ENCODE measurements at places on chromosomes 1 and 21. TPM values are rescaled to one million over a fixed set of nuclear protein-coding genes. Genes with fewer than 3 reads are reported as not detected.

CELA3B gene
- total RNA-seq = not detected

LRRC41 gene
- 32.1 TPM for total RNA-seq

CLCA4 gene
- total RNA-seq = not detected

ARHGEF19 gene
- total RNA-seq = 7.4 TPM

DIO1 gene
- total RNA-seq = not detected

CXADR gene
- 0.29 TPM for total RNA-seq

GRCh38 chr1:46242918-46243317 is 4.6 kb upstream of the RAD54L start:
- peaks cover 1% of the 10 kb centered on the region for H3K36me3 ChIP-seq
- peaks cover 10% of the 10 kb centered on the region for H3K4me1 ChIP-seq
- no peak for DNase-seq
- no peaks in the 10 kb centered on the region for H3K27me3 ChIP-seq

DNA sequence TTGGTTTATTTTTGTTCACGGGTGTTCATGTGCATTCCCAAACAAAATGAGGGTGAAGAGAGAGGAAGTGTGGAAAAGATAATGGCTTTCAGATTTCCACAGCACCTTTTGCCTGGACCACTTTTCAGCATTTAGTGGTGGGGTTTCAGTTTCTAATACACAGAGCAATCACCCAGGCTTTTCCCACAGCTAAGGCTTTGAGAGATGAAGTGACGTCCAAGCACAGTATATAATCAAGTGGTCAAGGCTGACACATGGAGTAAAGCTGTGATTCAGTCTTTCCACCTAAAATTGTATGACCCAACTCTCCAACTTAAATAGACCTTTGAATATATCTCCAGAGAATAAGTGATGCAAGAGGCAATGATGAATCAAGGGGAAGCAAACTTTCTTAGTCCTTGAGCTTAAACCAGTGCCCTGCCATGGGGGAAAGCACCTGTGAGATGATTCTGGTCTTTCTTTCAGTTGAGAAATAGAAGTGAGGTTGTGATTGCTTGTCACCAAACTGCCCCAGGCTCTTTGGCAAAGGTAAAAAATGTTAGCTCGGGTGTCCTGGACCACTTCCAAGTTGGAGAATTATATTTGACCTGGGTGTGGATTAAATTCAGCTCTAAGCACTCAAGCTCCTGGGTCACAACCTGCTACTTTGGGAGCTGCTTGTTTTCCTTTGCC is 2.4 kb upstream of the PIK3R3 start:
- DNase-seq = peak; percentile 10
- no peak overlapping the region for H3K4me3 ChIP-seq
- peaks cover 27% of the 10 kb centered on the region for H3K4me1 ChIP-seq
- no peak overlapping the region for H3K27ac ChIP-seq
- peaks cover 41% of the 10 kb centered on the region for H3K27me3 ChIP-seq
- peaks cover 2% of the 10 kb centered on the region for H3K36me3 ChIP-seq

DNA sequence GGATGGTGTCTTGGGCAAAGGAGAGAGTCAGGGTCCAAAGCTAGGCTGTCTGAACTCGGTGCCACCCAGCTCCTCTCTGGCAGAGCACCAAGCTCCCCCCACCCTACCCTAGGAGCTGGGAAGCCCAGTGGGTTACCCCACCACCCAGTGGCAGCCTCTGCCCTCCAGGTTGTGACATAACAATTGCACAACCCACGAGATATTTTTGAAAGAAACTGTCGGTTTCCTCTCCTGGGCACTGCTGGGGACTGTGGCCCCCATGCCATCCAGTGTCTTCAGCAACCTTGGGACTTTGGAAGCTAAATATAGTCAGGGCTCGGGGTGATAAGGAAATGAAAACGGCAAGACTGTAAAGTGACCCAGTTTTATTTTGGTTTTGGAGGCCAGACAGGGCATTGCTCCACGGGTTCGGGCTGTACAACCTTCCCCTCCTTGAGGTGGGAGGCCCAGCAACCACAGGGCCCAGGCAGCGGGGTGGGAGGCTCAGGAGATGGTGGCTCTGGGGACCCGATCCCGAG is 1.4 kb downstream of the CITED4 start:
- peaks cover 16% of the 10 kb centered on the region for H3K4me1 ChIP-seq
- peaks cover 3% of the 10 kb centered on the region for H3K27me3 ChIP-seq
- DNase-seq = no peak
- peak overlapping the region; percentile 73 for H3K4me3 ChIP-seq
- peak overlapping the region; percentile 73 for H3K27ac ChIP-seq

DNA sequence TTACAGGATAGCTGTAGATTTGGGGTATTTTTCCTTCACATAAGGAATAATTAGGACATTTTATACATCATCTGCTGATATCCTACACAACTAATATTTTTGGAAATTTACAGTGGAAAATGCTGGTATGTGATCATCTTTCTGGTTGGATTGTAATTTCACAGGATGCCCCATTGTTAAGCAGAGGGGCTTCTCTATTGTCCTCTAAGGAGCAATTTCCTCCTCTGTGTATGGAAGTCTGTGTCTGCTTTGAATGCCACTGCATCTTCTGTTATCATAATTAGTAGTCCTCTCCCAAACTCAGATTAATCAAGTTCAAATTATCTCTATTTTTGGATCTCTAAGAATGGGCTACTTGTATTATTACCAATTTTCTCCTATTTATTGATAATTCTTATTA is 988.1 kb upstream of the B3GALT2 start:
- no peaks in the 10 kb centered on the region for H3K4me1 ChIP-seq
- no peaks in the 10 kb centered on the region for H3K27me3 ChIP-seq
- no peak overlapping the region for H3K27ac ChIP-seq
- H3K36me3 ChIP-seq = no peaks in the 10 kb centered on the region

GRCh38 chr1:19946971-19947370 is 23.6 kb upstream of the PLA2G2E start:
- no peak for DNase-seq
- H3K4me1 ChIP-seq = no peaks in the 10 kb centered on the region
- H3K27ac ChIP-seq = no peak overlapping the region
- H3K36me3 ChIP-seq = no peaks in the 10 kb centered on the region

DNA sequence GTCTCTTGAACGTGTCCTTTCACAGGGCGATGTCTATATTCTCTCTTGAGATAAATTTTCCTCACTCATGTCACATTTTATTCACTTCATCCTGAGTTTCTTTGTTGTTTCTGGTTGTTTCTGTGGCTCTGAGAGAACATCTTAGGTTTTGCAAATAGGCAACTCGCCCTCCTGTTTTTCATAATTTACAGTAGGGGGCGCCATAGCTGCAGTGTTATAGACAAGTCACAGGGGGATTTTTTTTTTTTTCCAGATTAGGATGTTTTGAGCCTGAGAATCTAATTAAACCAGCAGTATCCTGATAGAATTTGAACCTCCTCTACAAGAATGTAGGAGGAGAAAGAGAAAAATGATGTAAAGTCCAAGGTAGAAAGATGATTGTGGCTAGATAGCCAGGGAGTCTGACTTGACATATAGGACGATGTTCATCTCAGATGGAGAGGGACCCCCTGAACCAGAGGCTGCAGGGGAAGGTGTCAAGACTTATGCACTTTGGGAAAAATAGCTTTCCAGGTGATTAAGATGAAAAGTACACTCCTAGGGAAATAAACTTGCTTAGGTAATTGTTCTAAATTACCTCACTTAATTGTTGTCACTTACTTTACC is 76.3 kb downstream of the ZP4 start:
- H3K27ac ChIP-seq = no peak overlapping the region
- peaks cover 1% of the 10 kb centered on the region for H3K27me3 ChIP-seq
- no peaks in the 10 kb centered on the region for H3K4me1 ChIP-seq

DNA sequence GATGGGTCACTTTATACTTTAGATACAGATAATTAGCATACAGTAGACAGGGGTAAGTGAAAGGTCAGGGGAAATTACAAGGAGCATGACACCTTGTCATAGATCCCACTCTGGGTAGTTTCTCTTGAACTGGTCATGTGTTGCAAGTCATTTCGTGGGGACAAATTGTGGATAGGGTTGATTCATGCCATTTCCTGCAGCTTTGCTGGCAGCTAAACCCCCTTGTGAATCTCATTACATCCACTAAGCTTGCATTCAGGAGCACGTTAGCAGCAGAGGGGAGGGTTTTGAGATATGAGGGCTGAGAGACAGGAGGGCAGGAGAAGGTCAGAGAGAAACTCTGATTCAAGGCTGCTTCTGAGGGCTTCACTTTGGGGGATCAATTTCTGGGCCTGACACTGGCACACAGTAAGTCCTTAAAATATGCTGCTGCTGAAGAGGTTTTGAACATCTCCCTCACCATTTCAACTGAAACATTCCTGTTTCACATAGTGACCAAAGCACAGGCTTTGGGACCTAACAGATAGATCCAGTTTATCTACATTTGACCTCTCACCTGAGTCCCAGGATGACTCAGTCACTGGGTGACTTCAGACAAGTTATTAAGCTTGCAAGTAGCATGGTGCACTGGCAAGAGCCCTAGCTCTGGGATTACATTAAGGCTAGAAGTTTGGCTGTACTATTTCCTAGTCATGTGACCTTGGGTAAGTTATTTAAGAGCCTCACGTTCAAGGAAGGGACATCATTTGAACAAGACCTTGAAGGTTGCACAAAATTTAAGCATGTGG is 206.0 kb upstream of the USP24 start:
- H3K4me1 ChIP-seq = no peaks in the 10 kb centered on the region
- no peak overlapping the region for H3K27ac ChIP-seq
- peaks cover 6% of the 10 kb centered on the region for H3K27me3 ChIP-seq
- H3K4me3 ChIP-seq = no peak overlapping the region
- no peak for DNase-seq

DNA sequence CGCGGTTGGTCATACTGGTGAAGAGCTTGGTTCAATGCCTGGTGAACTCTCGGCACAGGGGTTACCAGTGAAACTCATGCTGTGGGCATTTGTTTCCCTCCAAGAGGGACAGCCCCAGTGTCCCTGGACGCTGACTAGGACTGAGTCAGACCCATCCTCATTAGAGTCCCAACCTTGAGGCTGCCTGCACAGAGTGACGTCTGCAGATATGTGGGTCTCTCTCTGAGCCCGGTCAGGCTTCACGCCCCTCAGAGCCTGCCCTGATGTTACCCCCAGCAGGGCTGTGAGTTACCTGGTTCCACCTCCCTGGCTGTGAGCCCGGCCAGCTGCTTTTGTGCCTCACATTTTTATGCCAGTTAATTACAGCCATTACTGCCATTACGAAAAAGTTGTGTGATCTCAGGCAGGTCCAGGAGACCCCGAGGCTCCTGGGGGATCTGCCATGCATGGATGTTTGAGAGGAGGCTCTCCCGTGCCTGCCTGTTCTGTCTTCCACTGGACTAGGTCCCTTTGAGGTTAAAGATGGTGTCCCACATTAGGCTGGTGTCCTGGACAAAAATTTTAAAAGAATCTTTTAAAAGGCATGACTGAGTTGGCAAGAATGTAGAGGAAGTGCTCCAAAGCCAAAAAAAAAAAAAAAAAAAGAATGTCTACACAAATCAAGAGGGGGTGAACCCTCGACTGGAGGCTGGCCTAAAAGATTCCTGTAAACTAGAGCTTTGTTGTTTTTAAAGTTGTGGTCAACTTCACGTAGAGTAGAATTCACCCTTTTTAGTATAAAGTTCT is 36.6 kb upstream of the PADI1 start:
- peaks cover 8% of the 10 kb centered on the region for H3K27me3 ChIP-seq
- H3K4me3 ChIP-seq = no peak overlapping the region
- no peak overlapping the region for H3K27ac ChIP-seq
- no peaks in the 10 kb centered on the region for H3K4me1 ChIP-seq

- H3K36me3 ChIP-seq = no peaks in the 10 kb centered on the region
- H3K27me3 ChIP-seq = no peaks in the 10 kb centered on the region
- DNase-seq = no peak
- no peak overlapping the region for H3K4me3 ChIP-seq
- H3K27ac ChIP-seq = no peak overlapping the region
- peaks cover 4% of the 10 kb centered on the region for H3K4me1 ChIP-seq
Measured at GRCh38 chr1:9873385-9873784, 36.7 kb downstream of the CTNNBIP1 start.

DNA sequence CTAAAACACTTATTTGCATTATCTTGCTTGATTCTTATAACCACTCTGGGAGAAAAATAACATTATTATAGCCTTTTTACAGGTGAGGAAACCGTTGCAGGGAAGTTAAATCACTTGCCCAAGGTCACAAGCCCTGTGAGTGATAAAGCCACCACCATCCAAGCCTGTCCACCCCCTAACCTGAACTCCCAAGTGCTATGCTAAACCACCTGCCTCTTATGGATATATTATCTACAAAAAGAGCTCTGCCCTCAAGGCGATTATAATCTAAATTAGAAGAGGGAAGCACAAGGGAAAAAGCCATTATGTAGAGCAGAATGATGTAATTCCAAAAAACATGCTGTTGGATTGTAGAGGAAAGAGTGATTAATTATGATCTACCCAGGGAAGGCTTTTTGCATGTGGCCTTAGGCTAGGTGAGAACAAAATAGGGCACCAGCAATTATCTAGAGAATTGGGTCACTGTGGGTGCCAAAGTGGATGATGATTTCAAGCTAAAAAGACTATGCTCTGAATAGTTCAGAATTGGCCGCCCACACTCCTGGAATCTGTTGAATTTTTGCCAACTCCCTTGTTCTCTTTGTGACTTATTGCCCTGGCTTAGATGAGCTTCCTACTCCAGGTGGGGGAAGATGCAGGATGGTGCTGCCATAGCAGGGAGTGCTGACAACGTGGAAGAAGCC is 205.3 kb downstream of the FGGY start:
- DNase-seq = no peak
- no peaks in the 10 kb centered on the region for H3K4me1 ChIP-seq

- H3K36me3 ChIP-seq = no peaks in the 10 kb centered on the region
- no peaks in the 10 kb centered on the region for H3K4me1 ChIP-seq
- DNase-seq = no peak
- H3K4me3 ChIP-seq = no peak overlapping the region
Measured at GRCh38 chr1:231515748-231516147, 12.7 kb upstream of the TSNAX start.

- DNase-seq = peak; percentile 26
- peak overlapping the region; percentile 76 for H3K27ac ChIP-seq
Measured at GRCh38 chr1:193104502-193104906, 710 bp downstream of the GLRX2 start.

DNA sequence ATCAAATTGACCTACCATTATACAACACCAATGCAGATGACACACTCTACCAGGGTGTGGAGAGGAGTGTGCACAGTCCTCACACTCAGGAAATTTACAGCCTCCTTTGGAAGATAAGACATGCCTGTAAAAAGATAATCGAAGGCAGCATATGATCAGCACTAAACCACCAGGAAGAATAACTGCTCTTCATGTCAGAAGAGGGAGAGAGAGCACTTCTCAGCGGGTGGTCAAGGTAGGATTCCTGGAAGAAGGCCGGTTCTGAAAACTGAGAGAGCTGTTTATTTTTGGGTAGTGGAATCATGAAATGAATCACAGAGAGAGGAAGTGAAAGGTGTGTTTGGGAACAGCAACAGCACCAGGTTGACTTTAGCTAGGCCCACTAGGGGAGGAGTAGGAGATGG is 14.0 kb upstream of the ZNF697 start:
- H3K27me3 ChIP-seq = peaks cover 13% of the 10 kb centered on the region
- H3K27ac ChIP-seq = no peak overlapping the region
- no peaks in the 10 kb centered on the region for H3K4me1 ChIP-seq
- H3K4me3 ChIP-seq = no peak overlapping the region

GRCh38 chr1:159958719-159959380 is 4.8 kb upstream of the SLAMF9 start:
- DNase-seq = no peak
- H3K27ac ChIP-seq = no peak overlapping the region
- H3K36me3 ChIP-seq = no peaks in the 10 kb centered on the region
- peaks cover 3% of the 10 kb centered on the region for H3K4me1 ChIP-seq
- H3K27me3 ChIP-seq = peaks cover 8% of the 10 kb centered on the region

GRCh38 chr21:45341261-45341660 is 53.6 kb upstream of the POFUT2 start:
- peaks cover 10% of the 10 kb centered on the region for H3K27me3 ChIP-seq
- DNase-seq = no peak
- no peaks in the 10 kb centered on the region for H3K4me1 ChIP-seq
- H3K36me3 ChIP-seq = no peaks in the 10 kb centered on the region
